Stimulated activated CD4-positive, alpha-beta T cell treated with anti-CD3 and anti-CD28 coated beads, TNF-alpha, amount 100 ng/mL, for 1 hour (primary cell): ENCODE measurements at places on chromosomes 5 and 9.

GRCh38 chr9:113481176-113481787, 17.8 kb downstream of the RGS3 start:
- DNase-seq, result no peak

- DNase-seq, result no peak
Measured at GRCh38 chr5:137205231-137206027, 293.7 kb downstream of the SPOCK1 start.

DNA sequence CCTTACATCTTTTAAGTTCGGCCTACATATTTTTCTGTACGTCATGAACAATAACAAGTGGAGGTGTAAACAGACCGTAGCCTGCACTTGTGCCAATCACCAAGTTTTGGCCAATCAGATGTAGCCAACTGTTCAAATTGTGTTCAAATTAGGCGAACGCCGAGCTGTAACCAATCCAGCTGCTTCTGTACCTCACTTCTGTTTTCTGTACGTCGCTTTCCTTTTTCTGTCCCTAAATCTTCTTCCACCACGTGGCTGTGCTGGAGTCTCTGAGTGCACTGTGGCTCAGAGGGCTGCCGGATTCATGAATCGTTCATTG, 26.4 kb downstream of the TRIM14 start:
- DNase-seq, result no peak

GRCh38 chr5:167284222-167284890, 1007.1 kb upstream of the WWC1 start:
- DNase-seq, result no peak

DNA sequence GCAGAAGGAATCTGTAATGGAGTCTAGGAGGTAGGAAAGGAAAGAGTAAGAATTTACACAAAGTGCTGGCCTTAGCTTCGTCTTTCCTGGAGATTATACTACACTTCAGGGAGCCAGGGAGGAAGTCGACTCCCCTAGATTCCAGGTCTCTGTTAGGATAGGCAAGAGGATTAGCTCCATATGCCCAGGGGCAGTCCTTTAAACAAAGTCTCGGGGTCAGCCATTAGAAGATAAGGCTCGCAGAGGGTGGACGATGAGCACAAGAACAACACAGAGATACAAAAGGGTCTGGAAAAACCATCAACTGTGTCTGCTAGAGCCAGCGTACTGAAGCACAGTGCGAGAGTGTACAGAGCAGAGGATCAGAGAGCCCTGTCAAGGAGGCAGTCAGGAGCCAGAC, 344.7 kb upstream of the TNC start:
- no peak for DNase-seq

DNA sequence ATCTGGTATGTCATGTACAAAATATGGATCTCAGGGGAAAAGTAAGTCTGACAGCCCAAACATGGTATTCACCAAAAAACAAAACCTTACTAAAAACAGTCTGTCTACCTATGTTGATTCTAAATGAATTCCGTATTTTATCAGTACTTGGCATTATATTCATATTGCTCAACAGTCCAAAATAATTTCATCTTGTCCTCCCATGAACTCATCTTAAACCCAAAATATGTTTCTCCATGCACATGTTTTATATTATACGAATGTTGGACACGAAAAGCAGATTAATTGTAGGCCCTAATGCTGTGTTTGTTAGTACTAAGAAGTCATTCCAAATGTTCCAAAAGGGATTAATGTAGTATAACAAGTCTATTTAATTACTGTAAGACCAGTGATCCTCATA, 20.1 kb downstream of the NFIB start:
- no peak for DNase-seq

DNA sequence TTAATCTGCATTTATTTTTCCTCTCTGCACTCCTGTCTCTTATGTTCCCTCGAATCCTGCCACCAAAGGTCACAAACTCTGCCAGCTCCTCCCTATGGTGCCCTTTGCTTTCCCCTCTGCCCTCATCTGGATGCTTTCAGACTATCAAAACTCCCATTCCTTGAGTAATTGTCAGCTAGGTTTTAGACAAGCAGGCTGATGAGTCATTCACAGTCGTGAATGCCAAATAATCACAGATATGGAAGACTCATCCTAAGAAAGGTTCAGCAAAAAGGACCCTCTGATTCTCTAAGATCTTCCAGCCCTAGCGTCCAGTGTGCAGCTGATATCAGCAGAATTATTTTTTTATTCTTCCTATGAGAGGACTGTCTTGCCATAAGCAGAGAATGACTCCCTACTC, 104.5 kb upstream of the NUDT12 start:
- no peak for DNase-seq

DNA sequence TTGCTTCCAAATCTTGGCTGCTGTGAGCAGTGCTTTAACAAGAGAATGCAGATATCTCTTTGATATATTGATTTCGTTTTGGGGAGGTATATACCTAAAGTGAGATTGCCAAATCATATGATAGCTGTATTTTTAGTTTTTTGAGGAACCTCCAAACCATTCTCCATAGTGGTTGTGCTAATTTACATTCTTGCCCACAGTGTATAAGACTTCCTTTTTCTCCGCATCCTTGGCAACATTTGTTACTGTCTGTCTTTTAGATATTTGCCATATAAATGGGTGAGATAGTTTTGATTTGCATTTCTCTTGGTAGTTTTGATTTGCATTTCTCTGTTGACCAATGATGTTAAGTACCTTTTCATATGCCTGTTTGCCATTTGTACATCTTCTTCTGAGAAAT, 10.0 kb upstream of the PLK2 start:
- DNase-seq, result no peak

DNA sequence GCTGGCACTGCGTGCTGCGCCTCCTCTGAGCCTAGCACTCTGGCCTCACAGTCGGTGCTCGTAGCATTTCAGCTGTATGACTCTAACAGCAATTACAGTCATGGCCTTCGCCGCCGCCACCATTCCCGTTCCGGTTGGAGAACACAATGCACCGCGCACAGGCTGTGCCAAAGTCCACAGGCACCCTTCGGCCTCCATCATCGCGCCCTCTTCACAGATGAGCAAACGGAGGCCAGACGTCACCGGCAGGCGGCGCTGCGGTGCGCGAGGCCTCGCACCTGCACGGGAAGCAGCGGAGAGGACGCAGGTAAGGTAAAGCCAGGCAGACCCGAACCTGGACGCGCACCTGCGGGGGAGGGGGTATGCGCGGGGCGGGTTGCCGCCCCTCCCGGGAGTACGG, 128.9 kb downstream of the BARX1 start:
- DNase-seq, result no peak

- no peak for DNase-seq
Measured at GRCh38 chr9:3768286-3768685, 242.5 kb upstream of the RFX3 start.

DNA sequence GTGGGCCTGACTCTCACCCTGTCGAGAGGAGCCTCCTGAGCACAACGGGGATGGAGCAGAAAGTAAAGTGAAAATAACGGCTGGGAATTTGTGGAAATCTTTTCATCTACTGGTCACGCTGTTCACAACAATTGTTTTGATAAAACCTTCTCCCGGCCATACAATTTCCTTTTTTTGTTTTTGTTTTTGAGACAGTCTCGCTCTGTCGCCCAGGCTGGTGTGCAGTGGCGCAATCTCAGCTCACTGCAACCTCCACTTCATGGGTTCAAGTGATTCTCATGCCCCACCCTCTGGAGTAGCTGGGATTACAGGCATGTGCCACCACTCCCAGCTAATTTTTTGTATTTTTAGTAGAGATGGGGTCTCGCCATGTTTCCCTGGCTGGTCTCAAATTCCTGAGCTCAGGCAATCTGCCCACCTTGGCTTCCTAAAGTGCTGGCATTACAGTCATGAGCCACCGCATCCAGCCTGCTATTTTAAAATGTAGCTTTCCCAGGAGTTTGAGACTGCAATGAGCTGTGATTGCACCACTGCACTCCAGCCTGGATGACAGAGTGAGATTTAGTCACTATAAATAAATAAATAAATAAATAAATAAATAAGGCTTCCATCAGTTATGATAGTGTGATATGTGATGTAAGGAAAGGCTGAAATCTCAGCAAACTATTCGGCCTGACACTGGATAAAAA, 73.5 kb upstream of the PTGER4 start:
- DNase-seq, result no peak

DNA sequence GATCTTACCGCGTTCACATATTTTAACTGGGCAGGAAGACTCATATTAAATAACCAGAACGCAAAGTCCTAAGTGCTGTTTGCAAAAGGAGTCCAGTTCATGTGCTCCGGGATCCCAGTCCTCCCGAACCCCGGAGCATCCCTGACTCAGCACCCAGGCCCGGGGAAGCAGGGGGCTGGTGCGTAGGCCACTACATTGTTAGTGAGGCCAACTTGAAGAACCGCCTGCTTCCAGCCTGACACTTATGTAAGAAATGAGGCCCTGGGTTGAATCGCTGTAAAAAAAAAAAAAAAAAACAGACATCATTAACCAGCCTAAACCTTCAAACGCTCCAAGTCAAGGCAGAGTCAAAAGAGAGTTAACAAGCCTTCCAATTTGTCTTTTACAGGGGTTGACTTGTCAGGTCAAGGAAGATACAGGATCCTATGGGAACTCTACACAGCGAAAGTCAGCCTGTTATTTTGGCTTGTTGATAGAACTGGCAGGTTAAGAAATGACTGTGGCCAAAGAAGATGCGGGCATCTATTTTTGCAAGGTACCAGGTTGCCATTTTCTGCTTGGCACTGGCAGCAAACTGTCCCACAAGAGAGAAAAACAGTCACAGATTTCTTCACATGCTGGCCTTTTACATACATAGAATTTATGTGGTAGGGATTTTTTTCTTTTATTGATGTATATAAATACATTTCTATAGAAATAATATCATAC, 93.3 kb downstream of the ACTL7B start:
- DNase-seq, result no peak

DNA sequence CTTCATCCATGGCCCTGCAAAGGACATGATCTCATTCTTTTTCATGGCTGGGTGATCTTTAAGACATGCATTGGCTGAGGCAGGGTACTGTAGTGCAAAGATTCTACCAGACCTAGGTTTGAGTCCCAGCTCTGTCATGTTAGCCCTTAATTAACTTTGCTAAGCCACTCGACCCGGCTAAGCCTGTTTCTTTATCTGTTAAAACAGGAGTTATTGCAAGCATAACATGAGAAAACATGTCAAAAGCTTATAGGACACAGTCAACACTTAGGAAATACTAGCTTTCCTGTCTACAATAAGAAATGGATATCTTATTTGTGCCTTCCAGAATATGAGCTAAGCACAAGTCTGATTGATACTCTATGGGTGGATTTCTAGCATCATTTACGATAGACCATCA, 92.6 kb downstream of the RASEF start:
- DNase-seq, result no peak

DNA sequence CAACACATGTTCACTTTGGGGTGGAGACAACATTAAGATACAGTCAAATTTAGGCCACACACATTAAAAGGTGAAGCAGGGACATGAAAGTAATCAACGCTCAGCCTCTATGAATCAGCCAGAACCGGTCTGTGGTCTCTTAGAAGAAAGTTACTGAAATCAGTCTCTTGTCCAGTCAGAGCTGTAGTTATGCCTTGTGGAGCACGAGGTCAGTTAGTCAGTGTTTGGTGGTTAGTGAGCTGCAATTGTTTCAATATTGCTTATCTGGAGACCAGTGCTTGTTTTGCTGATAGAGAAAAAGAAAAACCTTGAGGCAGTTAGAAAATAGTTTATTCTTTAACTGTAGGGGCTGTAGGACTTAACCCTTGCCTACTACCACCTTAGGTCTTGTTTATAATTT, 157.8 kb upstream of the RASEF start:
- DNase-seq, result no peak

- no peak for DNase-seq
Measured at GRCh38 chr9:134659688-134660131, 18.1 kb downstream of the COL5A1 start.

DNA sequence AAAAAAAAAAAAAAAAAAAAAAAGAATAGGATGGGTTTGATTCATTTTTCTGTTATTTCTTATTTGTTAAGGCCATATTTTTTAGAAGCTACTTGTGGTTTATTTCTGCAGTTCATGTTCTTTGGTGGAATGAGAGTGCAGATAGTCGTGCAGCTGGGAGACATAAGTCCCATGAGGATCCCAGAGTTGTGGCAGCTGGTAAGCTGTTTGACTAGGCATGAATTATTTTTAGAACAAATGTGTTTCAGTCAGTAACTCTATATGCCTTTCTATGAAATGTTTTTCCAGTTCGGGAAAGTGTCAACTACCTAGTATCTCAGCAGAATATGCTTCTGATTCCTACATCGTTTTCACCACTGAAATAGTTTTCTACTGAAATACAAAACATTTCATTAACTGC, 5.0 kb upstream of the NIPSNAP3B start:
- no peak for DNase-seq

- no peak for DNase-seq
Measured at GRCh38 chr9:84590706-84591105, 78.8 kb upstream of the NTRK2 start.

GRCh38 chr5:52748590-52748989, 39.1 kb upstream of the ITGA1 start:
- DNase-seq, result no peak

DNA sequence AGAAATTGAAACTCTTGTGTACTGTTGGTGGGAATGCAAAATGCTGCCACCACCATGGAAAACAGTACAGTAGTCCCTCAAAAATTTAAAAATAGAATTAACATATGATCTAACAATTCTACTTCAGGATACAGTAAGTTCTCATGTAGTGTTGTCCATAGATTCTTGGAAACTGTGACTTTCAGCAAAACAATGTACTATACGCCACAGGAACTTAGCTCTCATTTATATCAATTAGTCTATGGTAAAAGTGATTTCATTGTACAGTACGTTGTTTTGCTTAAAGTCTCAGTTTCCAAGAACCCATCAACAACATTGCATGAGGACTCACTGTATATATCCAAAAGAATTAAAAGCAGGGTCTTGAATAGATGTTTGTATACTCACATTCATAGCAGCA, 233.5 kb upstream of the GAS1 start:
- DNase-seq, result no peak

DNA sequence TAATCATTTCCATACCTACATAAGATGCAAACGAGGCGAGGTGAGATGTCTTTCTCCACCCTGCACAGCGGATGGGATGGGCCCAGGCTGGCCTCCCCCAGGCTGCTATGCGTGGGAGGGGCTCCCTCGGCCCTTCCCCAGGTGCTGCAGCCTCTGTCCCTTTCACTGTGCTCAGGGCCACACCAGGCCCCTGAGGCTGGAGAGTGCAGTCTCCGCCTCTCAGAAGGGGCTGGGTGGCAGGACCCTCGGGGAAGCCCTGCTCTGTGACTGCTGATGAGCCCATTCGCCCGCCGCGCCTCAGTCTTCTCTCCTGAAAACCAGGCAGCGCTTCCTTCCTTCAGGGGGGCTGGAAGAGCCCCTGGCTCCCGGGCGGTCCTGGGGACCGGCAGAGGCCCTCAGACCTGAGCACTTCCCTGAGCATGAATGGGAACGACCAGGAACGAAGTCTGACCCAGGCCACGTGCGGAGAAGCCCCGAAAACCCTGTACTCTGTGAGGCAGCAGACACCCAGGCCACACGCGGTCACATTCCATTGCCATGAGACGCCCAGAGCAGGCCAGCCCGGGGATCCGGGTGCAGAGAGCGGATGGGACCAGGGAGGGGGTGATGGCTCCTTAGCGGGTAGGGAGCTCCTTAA, 21.9 kb upstream of the NOTCH1 start:
- no peak for DNase-seq
